ENCODE measurements at places on chromosomes 7 and 10.

GRCh38 chr10:21334891-21335696, 190.4 kb downstream of the SKIDA1 start:
- peak; percentile 78 for DNase-seq

GRCh38 chr7:131189488-131189887, 138.2 kb upstream of the MKLN1 start:
- DNase-seq = no peak

DNA sequence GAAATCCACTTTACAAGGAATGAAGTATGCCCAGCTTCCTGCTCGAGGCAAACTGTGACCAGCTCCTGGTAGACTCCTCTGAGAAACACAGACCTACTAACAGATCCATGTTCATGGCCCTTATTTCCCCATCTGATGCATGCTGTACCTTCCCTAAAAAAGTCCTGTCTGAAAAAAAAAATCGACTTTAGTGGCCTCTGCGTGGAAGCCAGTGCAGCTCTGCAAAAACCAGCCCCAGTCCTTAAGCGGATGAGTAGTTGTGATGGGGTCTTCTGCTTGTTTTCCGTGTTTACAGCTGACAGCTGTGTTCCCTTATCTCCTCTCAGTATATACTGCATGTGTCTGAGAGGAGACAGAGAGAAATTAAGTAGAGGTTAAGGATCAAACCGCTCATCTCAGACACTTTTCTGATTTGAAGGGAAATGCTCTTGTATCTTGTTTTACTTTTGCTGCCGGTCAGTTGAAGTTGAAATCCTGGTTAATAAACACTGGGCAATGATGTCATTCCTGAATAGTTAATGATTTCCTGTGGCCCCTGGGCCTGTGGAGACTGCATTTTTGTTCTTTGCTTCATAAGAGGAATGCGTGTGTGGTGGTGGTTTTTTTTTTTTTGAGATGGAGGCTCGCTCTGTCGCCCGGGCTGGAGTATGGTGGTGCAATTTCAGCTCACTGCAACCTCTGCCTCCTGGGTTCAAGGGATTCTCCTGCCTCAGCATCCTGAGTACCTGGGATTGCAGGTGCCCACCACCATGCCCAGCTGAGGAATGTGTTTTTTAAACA, 67.6 kb downstream of the DOCK1 start:
- no peak for DNase-seq

- DNase-seq = no peak
Measured at GRCh38 chr10:124086787-124087671, 6.4 kb downstream of the CHST15 start.

DNA sequence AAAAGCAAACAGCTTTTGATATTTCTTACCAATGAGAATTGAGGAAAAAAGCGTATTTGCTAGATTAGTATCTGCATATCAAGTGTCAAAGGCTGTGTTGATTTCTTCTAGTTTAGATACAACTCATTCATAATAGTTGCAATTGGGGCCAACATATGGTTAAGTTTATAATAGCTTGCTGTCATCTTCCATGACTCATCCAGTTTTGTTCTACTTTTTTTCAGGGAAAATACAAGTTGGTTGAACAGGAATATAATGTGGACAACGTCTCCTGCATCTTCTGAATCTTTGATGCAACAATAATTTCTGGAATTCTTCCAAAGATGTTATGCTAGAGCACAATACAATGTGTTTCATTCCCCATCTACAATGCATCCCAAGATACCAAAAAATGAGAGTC, 182.0 kb downstream of the THSD7A start:
- DNase-seq = no peak

GRCh38 chr7:140039066-140039465, 23.7 kb downstream of the PARP12 start:
- DNase-seq = no peak

DNA sequence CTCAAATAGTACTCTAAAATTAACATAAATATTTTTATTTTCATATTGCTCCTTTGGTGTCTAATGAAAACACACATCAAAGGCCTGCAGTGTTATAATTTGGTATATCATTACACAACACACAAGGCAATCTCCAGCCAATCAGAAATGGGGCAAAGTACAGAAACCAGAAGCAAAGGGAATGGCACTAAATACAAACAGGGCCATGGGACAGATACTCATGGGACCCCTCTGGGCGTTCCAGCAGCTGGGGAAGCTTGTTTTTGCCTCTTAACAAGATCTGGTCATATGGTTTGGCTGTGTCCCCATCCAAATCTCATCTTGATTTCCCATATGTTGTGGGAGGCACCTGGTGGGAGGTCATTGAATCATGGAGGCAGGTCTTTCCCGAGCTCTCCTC, 551.8 kb upstream of the NRP1 start:
- DNase-seq = no peak

- no peak for DNase-seq
Measured at GRCh38 chr7:48255046-48255445, 83.8 kb downstream of the ABCA13 start.

GRCh38 chr10:5163487-5163886, 21.5 kb downstream of the AKR1C8 start:
- DNase-seq = no peak

- DNase-seq = no peak
Measured at GRCh38 chr7:51455948-51456347, 139.3 kb upstream of the COBL start.

DNA sequence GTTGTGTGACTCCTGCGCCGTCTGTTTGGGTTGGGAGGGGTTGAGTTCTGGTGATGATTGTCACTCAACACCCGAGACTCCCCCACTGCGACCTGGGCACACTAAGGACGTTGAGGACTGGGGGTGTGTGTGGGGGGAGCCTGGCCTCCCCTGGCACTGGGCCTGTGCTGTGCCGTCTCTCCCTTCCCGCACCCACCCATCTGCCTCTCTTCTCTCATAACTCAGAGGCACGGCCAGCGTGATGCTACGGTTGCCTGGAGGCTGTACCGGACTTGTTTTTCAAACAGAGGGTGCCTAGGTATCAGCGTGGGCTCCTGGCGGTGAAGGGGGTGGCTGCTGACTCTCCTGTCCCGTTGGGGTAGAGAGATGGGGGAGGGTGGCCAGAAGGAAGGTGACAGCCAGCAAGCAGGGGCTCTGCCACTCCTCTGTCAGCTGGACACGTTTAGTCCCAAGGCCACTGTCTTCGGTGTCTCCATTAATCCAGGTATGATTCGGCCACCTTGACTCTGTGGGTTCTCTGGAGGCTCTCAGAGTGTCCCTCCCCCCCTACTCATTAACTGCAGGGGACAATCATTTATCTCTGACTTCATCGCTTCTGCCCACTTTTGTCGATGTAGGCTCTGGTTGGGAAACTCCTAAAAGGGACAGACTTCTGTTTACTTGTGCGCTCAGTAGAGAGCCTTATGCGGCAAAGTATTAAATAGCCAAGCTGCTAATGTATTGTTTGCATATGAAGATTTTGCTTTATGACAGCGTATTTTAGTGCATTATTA, 56.5 kb upstream of the PFKFB3 start:
- DNase-seq = no peak

GRCh38 chr10:43606323-43607198, at the start of gene ZNF485:
Gene ZNF485 (plus strand): TSS chr10:43606438. CDS start chr10:43607051, 613 bp downstream.
- peak; percentile 85 for DNase-seq

DNA sequence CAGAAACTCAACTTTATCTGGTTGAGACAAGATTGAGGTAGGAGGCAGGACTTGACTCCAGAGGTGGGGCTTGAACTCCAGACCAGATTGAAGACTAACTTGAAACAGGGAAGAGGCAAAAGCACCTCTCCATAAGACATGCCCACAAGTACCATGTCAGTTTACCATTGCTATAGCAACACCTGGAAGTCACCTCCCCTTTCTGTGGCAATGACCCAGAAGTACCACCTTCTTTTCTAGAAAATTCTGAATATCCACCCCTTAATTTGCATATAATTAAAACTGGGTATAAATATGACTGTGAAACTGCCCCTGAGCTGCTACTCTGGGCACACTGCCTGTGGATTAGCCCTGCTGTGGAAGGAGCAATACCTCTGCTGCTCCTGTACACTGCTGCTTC, 4.9 kb upstream of the TOMM7 start:
- DNase-seq = no peak

DNA sequence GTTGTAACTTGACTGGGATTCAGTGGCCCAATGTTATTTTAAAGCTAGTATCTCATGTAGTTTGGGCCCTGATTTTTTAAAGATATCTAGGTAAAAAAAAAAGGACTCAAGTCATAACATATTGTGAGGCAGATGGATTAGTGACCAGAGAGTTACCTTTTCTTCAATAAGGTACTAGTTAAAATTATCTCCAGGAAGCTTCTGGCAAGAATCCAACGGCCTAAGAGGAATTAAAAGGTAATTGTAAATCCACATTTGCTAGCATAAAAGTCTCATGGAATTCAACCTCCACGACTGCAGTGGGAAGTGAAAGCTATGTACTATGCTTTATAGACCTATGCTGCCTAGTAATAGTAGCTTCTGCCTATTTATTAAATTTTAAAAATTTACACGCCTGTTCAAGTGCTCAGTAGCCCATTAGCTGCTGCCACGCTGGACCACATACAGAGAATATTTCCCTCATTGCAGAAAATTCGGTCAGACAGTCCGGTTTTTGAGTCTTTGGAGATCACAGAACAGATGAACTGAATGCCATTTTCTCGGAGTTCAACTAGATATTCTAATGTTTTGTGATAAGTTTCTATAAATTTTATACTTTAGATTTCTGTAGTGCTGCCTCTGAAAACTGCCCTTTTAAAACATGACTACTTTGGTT, 118.4 kb downstream of the NSUN6 start:
- no peak for DNase-seq

DNA sequence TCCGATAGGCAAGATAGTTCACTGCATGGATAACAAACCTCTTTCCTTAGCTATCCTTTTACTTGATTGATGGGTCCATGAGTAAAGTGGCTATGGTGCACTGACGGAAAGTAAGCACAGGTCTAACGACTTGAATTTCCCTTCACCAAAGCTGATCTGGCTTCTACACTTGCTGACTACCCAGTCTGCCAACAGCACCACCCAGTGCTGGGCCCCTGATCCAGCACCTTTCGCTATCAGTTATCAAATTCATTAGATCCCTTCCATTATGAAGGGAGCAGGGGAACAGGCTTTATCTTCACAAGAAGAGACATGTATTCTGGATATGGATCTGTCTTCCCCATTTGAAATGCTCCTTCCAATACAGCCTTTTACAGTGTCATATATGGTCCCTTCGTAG, 855.9 kb downstream of the GRID1 start:
- no peak for DNase-seq

DNA sequence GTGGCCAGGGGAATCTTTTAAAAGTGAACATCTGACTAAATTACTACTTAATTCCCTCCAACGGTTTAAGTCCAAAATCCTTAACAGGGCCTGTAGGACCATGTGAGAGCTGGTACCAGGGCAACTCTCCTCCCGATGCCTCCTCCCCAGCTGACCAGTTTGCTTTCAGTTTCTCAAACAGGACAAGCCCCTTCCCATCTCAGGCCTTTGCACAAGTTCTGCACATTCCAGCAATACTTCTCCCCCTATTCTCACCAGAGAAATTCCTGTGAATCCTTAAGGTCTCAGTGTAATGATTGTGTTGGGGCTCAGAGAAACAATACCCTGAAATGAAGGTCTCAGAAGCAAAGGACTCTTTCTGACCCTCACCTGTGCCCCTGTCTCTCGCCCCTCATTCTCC, 8.0 kb upstream of the CALHM1 start:
- no peak for DNase-seq

- no peak for DNase-seq
Measured at GRCh38 chr7:69199661-69200060, 398.6 kb upstream of the AUTS2 start.

GRCh38 chr10:83612050-83612449, 527.3 kb upstream of the GHITM start:
- no peak for DNase-seq

GRCh38 chr10:14451341-14451740, 120.6 kb upstream of the FRMD4A start:
- no peak for DNase-seq

DNA sequence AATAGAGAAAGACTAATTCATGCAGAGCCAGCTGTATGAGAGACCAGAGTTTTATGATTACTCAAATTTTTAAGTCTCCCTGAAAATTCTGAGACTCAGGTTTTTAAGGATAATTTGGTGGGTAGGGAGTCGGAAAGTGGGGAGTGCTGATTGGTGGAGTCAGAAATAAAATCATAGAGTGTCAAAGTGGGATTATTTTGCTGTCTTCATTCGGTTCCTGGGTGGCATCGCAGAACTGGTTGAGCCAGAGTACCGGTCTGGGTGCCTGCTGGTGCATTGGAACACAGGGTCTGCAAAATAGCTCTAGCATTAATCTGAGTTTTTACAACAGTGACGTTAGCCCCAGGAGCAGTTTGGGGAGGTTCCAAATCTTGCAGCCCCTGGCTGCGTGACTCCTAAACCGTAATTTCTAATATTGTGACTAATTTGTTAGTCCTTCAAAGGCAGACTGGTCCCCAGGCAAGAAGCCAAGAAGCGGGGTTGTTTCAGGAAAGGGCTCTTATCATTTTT, 32.4 kb downstream of the GPRIN2 start:
- no peak for DNase-seq

DNA sequence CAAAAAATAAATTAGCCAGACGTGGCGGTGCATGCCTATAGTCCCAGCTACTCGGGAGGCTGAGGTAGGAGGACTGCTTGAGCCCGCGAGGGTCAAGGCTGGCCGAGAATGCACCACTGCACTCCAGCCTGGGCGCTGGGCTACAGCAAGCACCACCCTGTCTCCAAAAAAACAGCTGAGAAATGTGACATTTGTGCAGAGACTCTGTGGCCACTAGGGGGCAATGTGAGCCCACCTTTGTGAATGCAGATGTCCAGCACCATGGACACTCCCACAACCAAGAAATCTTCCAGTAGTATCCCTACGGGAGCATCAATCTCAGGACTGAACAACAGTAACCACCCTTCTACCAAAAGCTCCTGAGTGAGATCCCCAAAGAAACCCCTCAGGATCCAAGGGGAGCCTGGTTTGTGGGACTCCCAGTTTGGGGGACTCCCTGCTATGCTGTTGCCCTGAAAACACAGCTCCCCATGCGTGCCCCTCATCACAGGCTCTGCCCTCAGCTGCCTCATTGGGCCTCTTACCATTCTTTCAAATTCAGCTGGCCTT, 6.2 kb upstream of the AHCYL2 start:
- peak; percentile 83 for DNase-seq

- DNase-seq = peak; percentile 85
Measured at GRCh38 chr7:151046603-151047573, 1.4 kb upstream of the ASIC3 start.

- no peak for DNase-seq
Measured at GRCh38 chr7:76278540-76278939, 23.9 kb upstream of the HSPB1 start.

DNA sequence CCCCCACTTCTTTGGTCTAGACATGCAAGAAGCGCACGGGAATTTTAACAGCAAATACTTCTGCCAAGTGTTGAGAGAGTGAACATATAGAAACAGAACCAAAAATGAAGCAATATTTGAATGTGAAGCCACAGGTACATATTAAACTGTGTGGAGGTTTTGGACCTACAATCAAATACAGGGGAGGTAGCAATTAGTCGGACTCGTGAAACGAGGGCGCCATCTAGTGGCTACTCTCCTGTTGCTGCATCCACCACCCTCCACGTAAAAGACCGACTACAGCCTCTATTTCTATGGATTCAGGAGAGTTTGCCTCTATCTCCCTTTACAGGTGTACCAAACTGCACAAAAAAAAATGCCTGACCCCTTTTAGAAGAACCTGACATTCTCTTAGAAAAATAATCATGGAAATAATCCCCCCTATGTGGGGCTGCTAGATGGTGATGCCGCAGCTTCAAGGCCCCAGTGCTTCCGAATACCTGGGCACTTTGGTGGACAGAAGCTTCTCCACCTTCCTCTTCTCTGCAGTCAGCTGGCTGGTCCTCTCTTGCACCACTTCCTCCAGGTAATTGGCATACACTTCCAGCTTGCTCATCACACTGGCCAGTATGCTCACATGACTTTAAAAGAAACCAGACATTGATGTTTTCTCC, 31.7 kb downstream of the TECTB start:
- peak; percentile 75 for DNase-seq

- peak; percentile 69 for DNase-seq
Measured at GRCh38 chr7:29189743-29190201, 4.8 kb upstream of the CHN2 start.

Data from right hindlimb (tissue), 1 donor.